ENCODE measurements at places on chromosomes 12 and 14.

DNA sequence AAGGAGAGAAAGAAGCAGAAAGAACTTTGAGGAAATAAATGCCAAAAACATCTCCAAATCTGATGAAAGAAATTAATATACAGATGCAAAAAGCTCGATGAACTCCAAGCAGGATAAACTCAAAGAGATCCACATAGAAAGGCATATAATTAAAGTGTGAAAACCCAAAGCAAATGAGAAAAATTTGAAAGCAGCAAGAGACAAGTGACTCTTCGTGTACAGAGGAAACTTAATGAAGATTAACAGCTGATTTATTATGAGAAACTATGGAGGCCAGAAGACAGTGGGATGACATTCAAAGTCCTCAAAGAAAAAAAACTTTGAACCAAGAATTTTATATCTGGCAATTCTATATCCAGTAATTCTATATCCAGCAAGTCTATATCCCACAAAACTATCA is 163.0 kb upstream of the TMCC3 start:
- DNase-seq: no peak

DNA sequence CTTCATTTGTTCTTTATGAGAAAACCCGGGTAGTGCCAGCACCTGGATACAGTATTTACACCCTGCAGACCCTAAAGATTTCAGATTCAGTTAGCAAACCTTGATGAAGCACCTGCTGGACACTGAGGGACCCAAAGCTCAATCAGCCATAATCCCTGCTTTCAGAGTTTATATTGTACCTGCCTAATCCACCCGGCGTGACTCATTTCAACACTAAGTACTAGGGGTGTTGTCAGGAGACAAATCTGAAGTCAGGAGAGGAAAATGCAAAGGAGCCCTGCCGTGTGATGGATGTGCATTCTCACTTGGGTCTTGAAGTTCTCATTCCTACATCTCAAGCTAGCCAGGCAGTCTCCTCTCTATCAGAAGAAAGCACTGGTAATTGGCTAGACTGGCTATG is 176.7 kb upstream of the BCL2L14 start:
- DNase-seq: no peak

- DNase-seq: no peak
These were observed 439.4 kb downstream of the CCDC91 start for GRCh38 chr12:28629691-28630090.

- DNase-seq: no peak
These were observed 8.6 kb upstream of the DENR start for GRCh38 chr12:122743895-122744525.

- DNase-seq: no peak
These were observed 309.1 kb downstream of the EMP1 start for GRCh38 chr12:13505636-13506035.

DNA sequence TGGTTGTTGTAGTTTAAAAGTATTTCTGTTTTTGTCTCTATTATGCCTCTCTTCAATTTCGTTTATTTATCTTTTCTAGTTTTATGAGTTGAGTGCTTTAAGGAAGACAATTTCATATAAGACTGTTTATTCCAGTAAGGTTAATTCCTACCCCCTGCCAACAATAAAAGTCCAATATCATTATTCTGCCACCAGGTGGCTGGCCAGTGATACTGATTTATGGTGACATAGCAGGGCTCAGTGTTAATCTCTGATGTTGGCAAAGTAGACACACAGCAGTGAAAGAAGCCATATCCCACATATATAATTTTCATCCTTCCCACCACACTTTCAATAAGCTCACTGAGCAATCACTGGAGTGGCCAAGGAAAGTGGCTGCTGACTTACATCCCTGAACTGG is 69.0 kb upstream of the BMP4 start:
- DNase-seq: no peak

GRCh38 chr14:101250336-101250947 is 310.9 kb upstream of the DIO3 start:
- DNase-seq: no peak

DNA sequence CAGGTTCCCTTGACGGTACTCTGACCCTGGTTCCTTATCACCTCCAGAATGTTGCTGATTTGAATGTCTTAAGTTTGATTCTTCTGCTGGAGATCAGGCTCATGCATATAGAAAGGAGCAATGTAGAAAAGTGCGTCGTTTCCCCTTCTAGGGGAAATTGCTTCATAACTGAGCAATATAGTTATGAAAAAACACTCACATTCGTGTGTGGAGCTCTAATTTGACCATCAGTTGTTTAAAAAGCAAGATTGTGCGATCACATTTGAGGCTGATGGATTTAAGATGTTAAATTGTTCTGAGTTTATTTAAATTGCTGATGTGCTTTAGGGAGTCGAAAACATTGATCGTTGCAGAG is 19.2 kb downstream of the PELI2 start:
- DNase-seq: no peak

DNA sequence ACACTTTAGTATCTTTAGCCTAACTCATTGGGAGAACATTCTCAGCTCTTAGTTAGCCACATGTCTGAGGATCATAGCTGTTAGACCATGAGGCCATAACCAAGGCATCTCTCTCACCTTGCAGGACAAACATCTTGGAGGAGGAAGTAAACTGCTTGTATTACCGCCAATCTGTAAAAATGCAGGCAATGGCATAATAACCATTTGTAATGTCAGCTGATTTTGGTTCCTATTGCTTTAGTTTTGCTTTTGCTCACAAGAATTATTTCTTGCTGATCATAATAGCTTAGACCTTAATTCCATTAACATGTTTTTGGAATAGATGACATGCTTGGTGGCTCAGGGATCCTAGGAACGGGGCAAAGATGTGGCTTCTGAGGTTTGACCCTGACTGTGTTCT is 16.4 kb upstream of the GSG1 start:
- no peak for DNase-seq

- DNase-seq: no peak
These were observed 657.1 kb upstream of the SEL1L start for GRCh38 chr14:82190742-82191141.

GRCh38 chr12:23949348-23950209 is at the start of gene SOX5:
SOX5 (minus strand) TSS chr12:23949670; CDS start chr12:23949601, 69 bp downstream.
- DNase-seq: peak; percentile 5

- DNase-seq: no peak
These were observed 27.7 kb downstream of the CLMN start for GRCh38 chr14:95291859-95292542.

DNA sequence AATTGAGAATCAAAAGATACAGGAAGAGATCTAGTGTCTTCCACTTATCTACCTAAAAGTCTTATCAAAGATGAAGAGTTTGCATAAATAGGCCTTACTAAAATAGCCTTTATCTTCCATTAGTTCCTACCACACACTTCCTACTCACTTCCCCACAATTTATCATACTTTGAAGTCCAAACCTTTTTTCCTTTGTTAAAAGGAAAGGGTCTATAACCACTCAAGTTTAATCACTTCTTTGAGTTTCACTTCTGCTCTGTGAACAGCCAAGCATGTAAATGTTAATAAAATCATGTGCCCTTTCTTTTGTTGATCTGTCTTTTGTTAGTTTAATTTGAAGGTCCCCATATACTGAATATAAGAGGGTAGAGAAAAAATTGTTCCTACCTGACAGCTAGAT is 114.5 kb downstream of the PHLDA1 start:
- no peak for DNase-seq

DNA sequence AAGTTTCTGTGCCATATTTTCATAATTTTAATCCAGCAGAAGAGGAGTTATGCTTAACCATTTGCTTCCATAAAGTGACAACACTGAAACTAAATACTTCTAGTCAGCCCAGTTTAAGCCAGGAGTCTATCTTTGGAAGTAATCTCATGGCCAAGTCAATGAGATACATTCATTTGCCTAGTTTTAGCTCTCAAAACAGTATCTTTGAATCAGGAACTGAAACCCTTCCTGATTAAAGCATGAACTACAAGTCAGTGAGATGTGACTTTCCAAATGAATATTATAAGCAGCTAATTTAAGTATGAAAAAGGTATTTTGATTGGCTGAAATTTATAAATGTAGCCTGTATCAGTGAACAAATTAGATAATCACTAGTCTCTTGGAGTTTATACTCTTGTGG is 491.5 kb downstream of the SLC6A15 start:
- DNase-seq: no peak

- no peak for DNase-seq
These were observed 6.2 kb downstream of the FOXJ2 start for GRCh38 chr12:8038659-8039114.

Measured in NCI-H460 (cell line).